IPS DF 6.9 (cell line): ENCODE measurements at places on chromosomes 2 and 18.

DNA sequence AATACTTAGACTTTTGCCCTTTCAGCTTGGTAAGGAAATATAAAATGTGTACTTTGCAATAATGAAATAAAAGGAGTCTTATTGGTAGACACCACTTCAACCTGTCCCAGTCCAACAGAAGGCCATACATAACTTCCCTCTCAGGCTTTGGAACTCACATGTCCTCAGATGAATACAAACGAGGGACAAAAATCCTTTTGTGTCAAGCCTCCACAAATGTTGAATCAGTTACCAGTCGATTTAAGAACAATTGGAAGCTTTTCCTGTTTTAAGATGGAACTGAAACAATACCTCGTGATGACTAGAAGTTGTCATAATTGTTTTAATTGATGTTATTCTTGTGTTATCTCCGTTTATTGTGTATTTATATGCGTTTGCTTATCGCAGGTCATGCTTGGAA, 385.1 kb upstream of the POU3F3 start:
- DNase-seq: no peak

DNA sequence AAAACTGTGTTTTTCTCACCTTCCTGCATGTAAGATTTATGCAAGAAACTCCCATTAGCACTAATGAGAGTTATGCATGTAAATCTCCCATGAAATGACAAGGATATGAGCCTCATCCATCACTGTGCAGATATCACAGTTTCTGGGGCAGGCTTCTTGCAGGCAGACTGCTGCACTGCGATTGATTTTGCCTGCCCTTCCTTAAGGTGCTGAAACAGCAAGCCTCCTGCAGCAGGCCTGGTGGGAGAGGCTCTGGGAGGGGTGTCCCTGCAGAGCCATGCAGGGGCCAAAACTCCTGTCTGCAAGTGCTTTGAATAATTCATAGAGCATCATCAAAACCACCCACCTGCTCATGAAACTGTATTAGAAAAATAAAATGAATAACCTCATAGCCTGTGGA, 285.9 kb downstream of the MYT1L start:
- no peak for DNase-seq

- no peak for DNase-seq
Measured at GRCh38 chr2:37343537-37344434, 644 bp upstream of the QPCT start.

DNA sequence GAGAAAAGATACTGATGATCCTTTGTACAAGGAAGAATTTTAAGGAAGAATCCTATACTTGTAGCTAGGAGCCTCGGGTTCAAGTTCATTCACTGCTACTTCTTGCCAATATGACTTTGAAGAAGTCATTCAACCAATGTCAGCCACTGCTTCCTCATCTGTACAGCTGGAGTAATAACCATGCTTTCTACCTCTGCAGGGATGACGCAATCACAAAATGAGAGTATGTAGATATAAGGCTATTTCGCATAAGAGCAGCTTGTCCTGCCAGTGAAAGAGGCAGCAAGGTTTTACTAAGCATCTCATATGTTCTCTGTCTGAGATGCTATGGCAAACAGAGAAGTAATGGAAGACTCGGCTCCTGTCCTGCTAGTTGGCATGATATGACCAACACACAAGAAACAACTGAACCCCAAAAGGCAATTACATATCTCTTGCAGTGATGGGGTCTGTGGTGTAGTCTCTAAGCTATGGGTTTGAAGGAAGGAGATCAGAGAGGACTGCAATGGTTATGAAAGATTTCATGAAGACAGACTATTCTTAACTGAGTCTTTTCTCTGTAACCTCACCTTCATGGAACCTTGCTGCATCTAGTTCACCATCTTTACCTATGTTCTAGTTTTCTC, 9.2 kb downstream of the AAK1 start:
- no peak for DNase-seq

- DNase-seq: no peak
Measured at GRCh38 chr2:34317797-34318196, 718.7 kb upstream of the FAM98A start.

DNA sequence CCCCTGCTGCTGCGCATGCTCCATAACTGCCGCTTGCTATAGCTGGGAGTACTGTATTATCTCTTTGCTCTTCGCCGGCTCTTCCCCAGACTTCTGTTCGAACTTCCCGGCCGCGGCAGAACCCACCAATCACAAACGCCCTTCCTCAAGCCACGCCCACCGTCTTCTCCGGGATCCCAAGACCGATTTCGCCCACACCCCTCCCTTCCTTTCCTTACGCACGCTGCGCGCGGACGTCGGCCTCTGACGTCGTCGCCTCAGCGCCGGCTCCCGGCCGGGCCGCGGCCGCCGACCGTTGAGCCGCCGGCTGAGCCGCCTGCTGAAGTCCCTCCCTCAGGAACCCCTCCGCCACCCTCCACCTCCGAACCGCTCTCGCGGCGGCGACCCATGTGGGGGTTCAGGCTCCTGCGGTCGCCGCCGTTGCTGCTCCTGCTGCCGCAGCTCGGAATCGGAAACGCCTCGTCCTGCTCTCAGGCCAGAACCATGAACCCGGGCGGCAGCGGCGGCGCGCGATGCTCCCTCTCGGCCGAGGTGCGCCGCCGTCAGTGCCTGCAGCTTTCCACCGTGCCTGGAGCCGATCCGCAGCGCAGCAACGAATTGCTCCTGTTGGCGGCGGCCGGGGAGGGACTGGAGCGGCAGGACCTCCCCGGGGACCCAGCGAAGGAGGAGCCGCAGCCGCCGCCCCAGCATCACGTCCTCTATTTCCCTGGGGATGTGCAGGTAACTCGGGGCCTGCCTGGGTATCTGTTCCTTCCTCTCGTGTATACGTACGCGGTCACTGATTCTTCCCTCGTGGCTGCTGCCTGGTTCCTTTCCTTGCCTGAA, at the start of gene C2orf69:
Gene C2orf69, plus strand, starts transcription at position 242 of the 825 bp plus-strand sequence. Its CDS starts 146 bp downstream, at position 388.
- peak; percentile 99 for DNase-seq

DNA sequence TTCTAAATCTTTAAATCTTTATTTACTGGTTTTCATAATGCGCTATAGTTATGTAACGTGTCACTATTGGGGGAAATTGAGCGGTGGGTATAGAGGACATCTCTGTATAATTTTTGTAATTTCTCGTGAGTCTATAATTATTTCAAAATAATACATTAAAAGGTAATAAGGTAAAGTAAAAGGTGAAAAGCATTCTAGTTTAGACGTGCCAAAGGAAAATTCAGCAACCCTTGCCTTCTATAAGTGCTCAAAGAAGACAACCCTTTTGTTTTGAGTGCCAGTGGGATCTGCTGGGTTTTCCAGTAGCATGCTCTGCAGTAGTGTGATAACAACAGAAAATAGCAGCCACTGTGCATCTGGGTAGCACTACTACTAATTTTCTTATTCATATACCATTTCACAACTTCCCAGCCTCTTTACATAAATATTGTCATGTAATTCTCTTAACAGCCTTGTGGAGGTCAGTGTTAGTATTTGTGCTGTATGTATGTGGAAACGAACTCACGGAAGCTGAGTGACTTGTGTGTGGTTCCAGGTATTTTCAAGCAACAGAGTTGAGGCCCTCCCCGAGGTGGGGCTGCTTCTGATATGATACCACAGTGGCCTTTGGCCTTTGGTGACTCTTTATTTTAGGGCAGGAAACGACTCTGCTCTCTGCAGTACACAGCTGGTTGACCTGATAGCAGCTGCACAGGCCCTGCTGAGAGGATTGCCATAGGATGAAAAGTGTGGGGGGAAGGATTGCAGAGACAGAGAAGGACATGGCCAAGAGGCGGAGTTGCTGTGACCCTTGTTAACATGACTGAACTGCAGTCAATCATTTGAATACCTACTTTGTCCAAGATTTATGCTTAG, 104.5 kb downstream of the TDRD15 start:
- no peak for DNase-seq

- no peak for DNase-seq
Measured at GRCh38 chr2:240480834-240481623, 45.6 kb downstream of the GPC1 start.
